Neural crest cell (in vitro differentiated cells): ENCODE measurements at places on chromosomes 2 and 18. TPM values are rescaled to one million over a fixed set of nuclear protein-coding genes. Genes with fewer than 3 reads are reported as not detected.

DNA sequence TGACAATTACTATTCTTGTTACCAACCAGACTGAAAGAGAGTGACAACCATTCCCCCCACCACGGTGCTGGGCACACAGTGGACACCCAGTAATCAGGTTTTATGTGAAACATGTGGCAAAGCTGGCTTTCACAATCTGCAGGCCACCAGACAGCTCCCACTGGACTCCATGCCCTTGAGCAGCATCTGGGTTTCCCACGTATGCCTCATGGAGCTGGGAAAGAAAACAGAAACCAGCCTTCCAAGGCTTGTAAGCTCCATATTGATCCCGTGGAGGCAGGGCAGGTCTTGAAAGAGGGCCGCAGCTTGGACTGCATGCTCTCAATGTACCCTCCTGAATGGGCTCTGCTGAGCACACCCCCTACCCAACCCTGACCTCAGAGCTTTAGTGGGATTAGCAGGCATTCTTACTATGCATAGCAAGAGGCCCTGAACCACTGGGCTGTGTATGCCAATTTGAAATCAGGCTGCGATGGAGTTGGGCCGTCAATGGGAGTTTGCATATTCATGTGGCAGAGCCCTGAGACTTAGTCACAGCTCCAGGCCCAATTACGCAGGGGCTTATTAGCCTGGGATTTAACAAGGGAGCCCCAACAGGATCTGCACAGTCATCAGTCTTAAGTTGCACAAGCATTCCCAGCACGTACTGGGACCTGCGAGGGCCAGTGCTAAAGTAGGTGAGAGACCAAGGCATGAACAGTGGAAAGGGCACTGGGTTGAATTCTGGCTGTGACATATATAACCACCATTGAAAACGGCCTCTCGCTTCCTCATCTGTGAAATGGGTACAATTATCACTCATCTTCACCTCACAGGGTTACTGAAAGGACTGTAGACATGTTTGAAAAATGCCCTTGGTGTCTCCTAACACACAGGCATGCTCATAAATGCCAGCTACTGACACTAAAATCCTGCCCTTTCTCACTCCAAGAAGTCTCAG, 10.5 kb downstream of the C1QL2 start:
- no peak for DNase-seq

- DNase-seq, result no peak
Observed at GRCh38 chr2:8575038-8575833, 106.6 kb upstream of the ID2 start.

DNA sequence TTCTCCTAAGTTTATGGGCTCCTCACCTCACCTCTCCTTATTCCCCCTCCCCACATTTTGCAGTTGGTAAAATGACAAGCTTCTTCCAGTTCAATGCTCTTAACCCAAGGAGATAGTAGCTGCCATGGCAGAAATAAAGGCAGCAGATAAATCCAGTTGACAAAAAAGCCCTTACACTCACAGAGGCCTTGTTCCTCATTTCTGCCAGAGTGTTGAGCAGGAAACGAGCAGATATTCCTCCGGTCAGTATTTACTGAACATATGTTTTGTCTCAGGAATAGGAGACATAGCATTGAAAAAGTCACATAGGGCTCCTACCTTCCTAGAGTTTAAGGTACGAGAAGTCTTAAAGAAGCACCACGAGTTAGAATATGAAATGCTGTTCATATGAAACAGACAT, 493.7 kb upstream of the TNP1 start:
- no peak for DNase-seq

GRCh38 chr2:211503856-211504255, 947.5 kb downstream of the CPS1 start:
- no peak for DNase-seq

The PJVK gene
- total RNA-seq, result 5.8 and 6.2 TPM in 2 replicates

GRCh38 chr2:194765723-194766122, 891.3 kb upstream of the SLC39A10 start:
- no peak for DNase-seq

DNA sequence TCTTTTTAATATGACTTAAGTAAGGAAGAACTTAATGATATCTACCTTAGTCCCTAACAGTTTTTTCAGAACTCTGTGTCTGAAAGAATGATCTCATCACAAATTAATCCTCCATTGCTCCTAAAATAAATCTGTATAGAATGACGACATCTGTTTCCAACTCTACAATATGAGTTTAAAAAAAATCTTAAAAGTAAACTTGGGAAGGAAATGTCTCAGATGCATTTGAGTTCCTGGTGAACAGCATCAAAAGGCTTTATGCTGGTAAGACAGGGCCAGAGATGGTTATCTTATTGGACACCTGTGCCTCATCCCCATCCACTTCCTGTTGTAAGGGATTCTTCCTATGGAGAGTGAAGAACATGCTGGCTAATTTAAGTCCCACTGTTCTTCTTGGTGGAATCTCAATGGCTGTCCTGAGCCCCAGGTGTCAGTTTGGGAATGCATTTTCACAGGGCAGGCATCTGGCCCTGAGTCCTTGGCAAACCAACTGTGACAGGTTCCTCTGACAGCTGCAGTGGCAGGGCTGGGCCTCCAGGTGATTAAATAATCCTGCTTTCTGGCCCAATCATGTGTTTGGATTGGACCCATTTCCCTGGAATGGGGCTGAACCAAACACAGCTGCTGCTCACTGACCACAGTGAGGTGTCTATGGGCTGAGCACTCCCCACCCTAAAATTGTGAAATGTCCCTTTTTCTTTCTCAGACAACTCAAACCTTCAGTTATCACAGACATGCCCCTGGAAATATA, 12.9 kb upstream of the NCKAP5 start:
- no peak for DNase-seq

The ANTXR1 gene
- 60.2 and 61.1 TPM in 2 replicates for total RNA-seq

GRCh38 chr18:74499633-74500032, 3.5 kb downstream of the CNDP2 start:
- no peak for DNase-seq

- no peak for DNase-seq
Observed at GRCh38 chr2:187527262-187527661, 27.0 kb downstream of the TFPI start.

DNA sequence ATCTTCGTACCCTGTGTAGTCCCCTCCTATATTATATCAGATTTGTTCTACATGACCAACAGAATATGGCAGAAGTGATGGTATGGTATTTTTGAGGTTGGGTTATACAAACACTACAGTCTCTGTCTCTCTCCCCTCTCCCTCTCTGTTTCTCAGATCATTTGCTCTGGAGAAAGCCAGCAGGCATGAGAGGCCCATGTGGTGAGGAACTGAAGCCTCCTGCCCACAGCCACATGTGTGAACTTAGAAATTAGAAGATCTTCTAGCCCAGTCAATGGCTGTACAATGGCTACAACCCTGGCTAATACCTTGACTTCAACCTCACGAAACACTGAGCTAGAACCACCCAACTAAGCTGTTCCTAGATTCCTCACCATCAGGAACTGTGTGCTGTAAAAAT, 250.6 kb downstream of the SMAD2 start:
- DNase-seq, result no peak

- no peak for DNase-seq
Observed at GRCh38 chr2:237139123-237139675, 53.5 kb downstream of the COPS8 start.

The NBEAL1 gene
- total RNA-seq, result 12.3 and 12.6 TPM in 2 replicates

The IKZF2 gene
- 7.3 and 7.6 TPM in 2 replicates for total RNA-seq

GRCh38 chr2:211204456-211204855, 648.1 kb downstream of the CPS1 start:
- DNase-seq, result no peak

- DNase-seq, result peak; percentile 63
Observed at GRCh38 chr2:10097352-10098148, 17.3 kb upstream of the CYS1 start.

The TMEFF2 gene
- 1.8 and 2.9 TPM in 2 replicates for total RNA-seq

The PDE1A gene
- total RNA-seq, result 27.4 and 27.8 TPM in 2 replicates

DNA sequence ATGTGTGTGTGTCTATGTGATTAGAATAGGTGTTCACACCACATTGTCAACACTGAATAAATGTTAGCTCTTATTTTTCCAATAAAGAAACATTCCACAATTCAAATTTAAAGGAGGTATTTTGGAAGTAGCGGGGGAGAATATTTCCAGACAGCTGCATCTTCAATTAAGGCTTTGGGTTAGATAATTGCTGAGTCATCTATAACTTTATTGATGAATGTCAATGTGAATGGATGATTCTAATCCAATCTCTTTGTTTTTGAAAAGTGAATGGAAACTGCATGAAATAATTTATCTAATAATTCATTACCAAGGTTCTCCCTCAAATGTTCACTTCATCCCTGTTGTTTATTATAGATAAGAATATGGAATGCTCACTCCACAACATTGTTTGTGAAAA, 625.2 kb downstream of the IRS1 start:
- no peak for DNase-seq
